ENCODE measurements at places on chromosomes 2 and 18. TPM values are rescaled to one million over a fixed set of nuclear protein-coding genes. Genes with fewer than 3 reads are reported as not detected.
A peak's percentile ranks its signal among the peaks of the same experiment; 100 is the strongest.

DNA sequence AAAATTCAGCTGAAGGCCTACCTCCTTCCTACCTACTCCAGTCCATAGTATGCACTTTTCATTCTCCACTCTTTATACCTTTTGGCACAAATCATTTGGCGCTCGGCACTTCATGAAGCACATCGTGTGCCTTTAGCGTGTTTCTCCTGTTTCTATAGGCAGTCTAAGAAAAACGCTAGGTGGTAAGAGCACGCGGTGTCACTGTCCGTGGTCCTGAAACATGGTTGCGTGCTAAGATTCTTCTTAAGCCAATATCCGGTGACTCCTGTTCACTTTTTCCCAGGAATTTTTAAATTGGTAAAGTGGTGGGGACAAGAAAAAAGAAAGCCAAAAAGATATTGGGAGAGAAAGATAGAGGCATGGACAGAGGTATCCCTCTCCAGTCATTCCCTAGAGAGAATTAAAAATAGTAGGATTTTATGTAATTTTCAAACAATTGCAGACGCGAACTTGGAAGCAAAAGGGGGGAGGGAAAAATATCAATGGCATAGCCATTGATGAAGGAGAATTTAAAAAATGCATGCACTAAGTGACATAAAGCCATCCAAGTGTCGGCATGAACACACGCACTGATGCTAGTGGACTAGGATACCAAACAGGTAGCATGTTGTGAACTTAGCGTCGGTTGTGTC, 1.4 kb upstream of the CTNNA2 start:
- H3K4me1 ChIP-seq: no peaks in the 10 kb centered on the region
- H3K27me3 ChIP-seq: peaks cover 12% of the 10 kb centered on the region
- H3K36me3 ChIP-seq: no peaks in the 10 kb centered on the region
- no peak overlapping the region for H3K4me3 ChIP-seq

DNA sequence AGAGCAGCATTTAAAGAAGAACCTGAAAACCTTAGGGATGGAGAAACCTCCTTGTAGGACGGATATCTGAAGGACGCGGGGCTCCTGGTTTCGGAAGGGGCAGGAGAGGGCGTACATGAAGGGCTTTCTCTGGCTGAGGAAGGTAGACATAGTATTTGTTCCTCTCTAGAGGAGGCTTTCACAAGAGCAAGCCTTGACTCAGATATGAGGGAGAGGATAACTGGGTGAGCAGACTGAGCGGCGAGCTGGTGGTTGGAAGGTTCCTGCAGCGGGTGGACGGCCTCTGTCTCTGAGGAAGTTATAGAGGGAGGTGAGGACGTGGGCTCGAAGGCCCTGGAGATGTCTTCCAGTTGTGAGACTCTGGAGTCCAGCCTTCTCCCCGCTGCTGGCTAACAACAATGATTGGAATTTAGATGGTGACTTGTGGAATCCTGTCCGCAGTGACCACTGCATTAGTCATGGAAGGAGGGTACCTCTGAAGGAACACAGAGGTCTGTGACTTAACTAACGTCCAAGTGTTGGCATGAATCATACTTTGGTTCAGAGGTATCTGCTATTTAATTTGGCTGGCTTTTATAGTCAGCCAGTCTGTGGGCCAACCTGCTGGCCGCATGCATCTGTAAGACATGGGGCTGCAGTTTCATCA, 80.9 kb downstream of the ASAP2 start:
- H3K27me3 ChIP-seq: no peaks in the 10 kb centered on the region
- peak overlapping the region; percentile 84 for H3K27ac ChIP-seq
- H3K36me3 ChIP-seq: peaks cover 26% of the 10 kb centered on the region
- peaks cover 58% of the 10 kb centered on the region for H3K4me1 ChIP-seq
- DNase-seq: peak; percentile 97

DNA sequence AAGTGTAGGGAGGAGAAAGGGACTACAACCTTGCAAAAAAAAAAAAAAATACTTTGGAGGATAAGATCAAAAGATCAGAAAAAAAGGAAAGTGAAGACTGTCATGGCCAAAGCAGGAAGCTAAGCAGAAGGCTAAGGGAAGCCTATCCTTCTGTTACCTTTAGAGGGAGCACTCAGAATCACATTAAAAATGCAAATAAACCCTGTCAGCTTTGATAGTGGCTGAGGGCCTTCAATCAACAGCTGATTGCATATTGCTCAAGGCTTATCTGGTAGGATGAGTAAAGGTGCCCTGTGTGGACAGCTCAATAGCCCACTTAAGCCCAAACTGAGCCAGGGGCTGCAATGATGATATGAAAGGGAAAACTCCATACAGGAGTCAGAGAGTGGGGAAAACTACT, 1021.2 kb downstream of the LRP1B start:
- no peaks in the 10 kb centered on the region for H3K36me3 ChIP-seq
- peak overlapping the region; percentile 29 for H3K27ac ChIP-seq
- no peaks in the 10 kb centered on the region for H3K27me3 ChIP-seq
- no peak overlapping the region for H3K4me3 ChIP-seq

DNA sequence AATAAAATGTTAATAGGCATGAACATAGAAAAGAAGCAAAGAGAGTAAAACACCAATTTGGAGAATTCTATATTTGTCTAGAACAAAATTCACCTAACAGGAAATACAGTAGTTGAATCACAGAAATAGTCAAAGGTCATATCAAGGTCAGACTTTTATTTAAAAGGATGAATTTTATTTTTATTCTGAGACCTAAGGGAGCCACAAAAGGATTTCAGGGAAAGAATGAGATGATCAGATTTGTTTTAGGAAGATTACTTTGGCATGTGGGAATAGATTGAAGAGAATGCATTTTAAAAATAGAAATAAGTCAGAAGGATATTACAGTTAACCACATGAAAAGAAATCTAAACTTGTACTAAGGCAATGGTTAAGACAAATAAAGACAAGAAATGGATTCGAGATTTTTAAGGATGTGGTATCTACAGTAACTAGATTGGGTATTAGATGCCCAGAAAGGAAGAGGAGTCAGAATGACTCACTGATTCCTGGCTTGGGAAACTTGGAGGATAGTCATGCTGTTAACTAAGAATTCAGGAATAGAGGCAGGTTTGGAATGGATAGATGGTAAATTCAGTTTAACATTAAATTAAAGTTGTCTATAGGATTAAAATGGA, 56.0 kb downstream of the METTL4 start:
- H3K27ac ChIP-seq: peak overlapping the region; percentile 61
- H3K36me3 ChIP-seq: peaks cover 6% of the 10 kb centered on the region
- peaks cover 19% of the 10 kb centered on the region for H3K4me1 ChIP-seq
- H3K4me3 ChIP-seq: peak overlapping the region; percentile 5
- peak; percentile 87 for DNase-seq
- no peaks in the 10 kb centered on the region for H3K27me3 ChIP-seq

DNA sequence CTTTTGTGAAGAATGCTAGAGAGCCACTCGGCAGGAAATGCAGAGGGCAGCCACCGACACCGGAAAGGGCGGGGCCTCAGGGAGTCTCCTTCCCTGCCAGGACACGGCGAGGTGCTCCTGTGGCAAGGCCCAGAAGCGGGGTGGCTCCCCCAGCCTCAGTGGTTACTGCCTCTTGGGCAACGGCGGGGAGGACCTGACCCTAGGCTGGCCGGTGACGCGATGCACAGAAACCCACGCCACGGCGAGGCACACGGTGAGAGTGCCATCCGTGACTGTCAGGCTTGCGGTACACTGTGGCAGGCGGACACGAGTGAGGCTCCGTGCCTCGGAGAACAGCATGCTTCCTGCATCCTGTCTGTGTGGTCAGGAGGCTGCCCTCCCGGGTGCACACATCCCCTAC, 47.8 kb downstream of the ZAP70 start:
- no peak overlapping the region for H3K4me3 ChIP-seq
- H3K27ac ChIP-seq: no peak overlapping the region
- DNase-seq: no peak
- no peaks in the 10 kb centered on the region for H3K27me3 ChIP-seq
- peaks cover 64% of the 10 kb centered on the region for H3K36me3 ChIP-seq

GRCh38 chr2:89821455-89821945, 1130.0 kb downstream of the RPIA start:
- no peaks in the 10 kb centered on the region for H3K4me1 ChIP-seq
- H3K4me3 ChIP-seq: no peak overlapping the region
- H3K27me3 ChIP-seq: no peaks in the 10 kb centered on the region
- no peak overlapping the region for H3K27ac ChIP-seq
- no peak for DNase-seq

GRCh38 chr2:143758629-143759330, 629.6 kb downstream of the ARHGAP15 start:
- DNase-seq: no peak
- H3K27me3 ChIP-seq: no peaks in the 10 kb centered on the region
- no peak overlapping the region for H3K4me3 ChIP-seq
- H3K36me3 ChIP-seq: no peaks in the 10 kb centered on the region

DNA sequence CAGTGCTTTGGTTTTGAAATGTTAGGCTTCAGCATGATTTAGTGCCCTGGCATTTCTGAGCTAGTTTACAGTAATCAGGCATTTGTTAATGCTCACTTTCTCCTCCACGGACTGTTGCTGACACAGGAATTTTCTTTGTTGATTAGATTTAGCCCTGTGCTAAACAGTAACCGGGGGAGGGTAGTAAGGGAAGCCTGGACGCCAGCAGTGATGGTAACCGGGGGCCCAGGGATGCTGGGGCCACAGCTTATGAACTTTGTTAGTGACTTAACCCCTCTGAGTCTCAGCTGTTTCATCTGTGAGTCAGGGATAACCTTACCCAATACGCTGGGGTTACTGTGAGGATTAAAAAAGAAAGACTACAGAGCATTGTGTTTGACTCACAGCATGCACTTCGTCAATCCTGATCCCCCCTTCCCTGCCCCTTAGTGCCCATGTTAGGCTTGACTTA, 33.5 kb downstream of the KLHL29 start:
- H3K27me3 ChIP-seq: no peaks in the 10 kb centered on the region
- H3K36me3 ChIP-seq: no peaks in the 10 kb centered on the region
- no peak overlapping the region for H3K27ac ChIP-seq
- H3K4me1 ChIP-seq: peaks cover 12% of the 10 kb centered on the region
- H3K4me3 ChIP-seq: no peak overlapping the region

DNA sequence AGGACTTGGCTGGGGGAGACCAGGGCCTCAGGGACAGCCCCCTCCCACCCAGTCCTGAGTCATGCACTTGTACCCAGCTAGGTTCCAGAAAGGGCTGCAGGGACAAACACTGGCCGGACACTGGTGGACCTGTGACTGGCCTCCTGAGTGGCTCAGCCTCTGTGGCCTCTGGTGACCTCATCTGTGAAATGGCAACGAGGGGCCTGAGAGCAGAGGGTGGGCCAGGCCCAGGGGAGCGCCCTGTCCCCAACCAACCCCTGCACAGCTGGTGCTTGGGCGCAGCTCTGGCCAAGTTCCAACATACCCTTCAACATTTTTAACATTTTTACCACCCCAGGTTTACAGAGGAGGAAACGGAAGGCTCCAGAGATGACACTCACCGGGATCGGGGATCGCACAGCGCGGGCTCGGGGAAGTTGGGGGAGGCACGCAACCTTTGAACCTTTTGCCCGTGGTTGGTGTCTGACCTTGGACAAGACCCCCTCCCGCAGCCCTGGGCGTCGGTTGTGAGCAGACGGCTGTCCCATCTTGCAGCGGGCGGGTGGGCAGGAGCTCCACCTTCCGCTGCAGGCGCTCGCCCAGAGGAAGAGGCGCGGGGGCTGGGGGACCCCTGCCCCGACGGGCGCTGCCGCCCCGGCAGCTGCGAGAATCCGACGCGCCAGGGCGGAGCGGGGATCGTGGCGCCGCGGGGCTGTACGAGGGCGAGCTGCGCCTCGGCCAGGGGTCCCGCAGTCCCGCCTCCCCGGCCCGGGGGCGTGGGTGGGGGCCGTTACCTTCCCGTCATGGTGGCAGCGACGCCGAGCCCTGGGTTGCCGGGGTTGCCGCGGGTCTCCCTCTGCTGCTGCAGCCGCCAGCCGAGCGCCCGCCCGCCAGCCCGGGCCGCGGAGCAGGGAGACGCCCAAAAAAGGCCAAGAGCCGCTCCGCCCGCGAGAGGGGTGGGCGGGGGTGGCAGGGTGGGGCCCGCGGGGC, 805 bp downstream of the LIMS2 start:
- no peaks in the 10 kb centered on the region for H3K36me3 ChIP-seq
- peaks cover 49% of the 10 kb centered on the region for H3K27me3 ChIP-seq
- H3K27ac ChIP-seq: no peak overlapping the region
- no peak for DNase-seq

DNA sequence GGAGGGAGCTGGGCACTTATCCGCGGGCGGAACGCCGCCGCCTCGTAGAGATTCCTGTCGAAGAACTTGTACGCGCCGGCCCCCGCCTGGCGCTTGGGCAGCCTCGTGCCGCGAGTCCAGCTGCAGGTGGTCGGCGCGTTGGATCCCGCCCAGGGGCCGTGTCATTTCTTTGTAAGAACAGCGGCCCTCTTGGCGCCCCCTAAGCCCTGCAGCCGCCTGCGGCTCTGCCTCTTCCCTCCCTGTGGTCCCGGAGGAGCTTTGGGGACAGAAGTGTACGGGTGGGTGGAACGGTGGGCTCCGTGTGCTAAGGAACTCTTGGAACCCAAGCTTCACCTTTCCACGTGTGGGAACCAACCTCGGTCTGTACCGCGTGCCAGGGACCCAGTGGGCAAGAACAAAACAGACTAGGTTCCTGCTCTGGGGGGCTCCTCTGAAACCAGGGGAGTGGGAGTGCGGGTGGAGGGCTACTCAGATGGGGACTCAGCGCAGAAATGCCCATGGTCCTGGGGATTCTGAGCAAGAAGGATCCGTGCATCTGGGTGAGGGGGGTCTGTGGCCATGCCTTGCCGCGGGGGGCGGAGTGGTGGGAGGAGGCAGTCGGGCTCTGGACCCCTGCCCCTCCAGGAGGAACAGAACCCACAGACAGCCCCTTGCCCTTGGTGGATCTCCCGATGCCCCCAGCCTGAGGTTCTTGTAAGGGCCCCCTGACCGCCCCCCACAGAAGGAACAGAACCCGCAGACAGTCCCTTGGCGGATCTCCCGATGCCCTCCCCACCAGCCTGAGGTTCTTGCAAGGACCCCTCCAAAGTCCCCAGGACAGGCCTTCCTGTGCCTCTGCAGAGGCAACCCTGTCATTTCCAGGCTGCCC, 1.5 kb downstream of the GPC1 start:
- peak overlapping the region; percentile 69 for H3K4me3 ChIP-seq
- DNase-seq: no peak
- H3K27ac ChIP-seq: no peak overlapping the region

- H3K36me3 ChIP-seq: no peaks in the 10 kb centered on the region
- no peak for DNase-seq
Observed at GRCh38 chr2:44533508-44533907, 171.8 kb downstream of the CAMKMT start.

- no peak overlapping the region for H3K4me3 ChIP-seq
- no peaks in the 10 kb centered on the region for H3K27me3 ChIP-seq
- no peak for DNase-seq
- no peak overlapping the region for H3K27ac ChIP-seq
- no peaks in the 10 kb centered on the region for H3K4me1 ChIP-seq
Observed at GRCh38 chr2:2853346-2853745, 522.3 kb upstream of the MYT1L start.

ADRA2B gene
- not detected for total RNA-seq

ST6GAL2 gene
- total RNA-seq: 0.34 TPM

EGR4 gene
- total RNA-seq: 0.22 TPM

CTAGE1 gene
- not detected for total RNA-seq

FEV gene
- not detected for total RNA-seq

LOXHD1 gene
- total RNA-seq: not detected

EN1 gene
- not detected for total RNA-seq

SPDYA gene
- 2.6 TPM for total RNA-seq

DOK6 gene
- not detected for total RNA-seq

Data from MCF 10A (cell line).